ENCODE measurements at places on chromosomes 16 and 17.

GRCh38 chr17:835263-835662 is 53.1 kb downstream of the MRM3 start:
- DNase-seq = no peak

DNA sequence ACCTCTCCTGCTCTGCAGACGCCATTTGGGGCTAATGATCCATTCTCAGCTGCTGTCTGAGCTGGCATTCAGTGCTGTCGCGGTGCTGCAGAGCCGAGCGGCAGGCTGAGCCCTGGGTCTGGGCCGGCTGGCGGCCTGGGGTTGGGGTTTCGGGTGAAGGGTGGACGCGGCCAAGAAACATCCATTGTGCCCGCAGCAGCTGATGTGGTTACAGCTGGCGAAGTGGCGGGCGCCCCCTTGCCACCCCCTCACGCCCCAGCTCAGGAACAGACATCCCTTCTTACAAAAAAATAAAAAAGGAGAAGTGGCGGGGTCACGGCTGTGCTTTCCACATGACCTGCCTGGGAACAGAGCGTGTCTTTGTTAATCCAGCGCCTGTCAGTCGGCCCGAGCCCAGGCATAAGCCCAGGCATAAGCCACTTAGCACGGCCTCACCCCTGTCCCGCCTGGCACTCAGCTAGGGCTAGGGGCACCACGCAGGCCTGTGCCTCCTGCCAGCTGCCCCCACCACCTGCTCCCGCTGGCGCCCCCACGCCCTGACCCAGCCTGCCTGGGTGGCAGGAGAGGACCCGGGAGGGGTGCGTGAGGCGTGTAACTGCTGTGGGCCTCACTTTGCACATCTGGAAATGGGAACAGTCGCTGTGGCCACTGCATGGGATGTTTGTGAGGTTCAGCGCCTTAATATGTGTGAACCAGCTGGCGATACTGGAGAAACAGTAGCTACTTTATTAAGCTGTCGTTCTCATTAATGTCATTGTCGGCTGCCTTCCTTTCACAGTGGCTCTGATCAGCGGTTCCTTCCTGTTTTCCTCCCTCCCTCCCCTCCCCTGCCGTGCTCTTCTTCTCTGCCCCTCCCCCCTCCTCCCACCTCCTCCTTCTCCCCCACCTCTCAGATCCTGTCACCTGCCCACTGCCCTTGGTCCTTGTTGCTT is 197.7 kb upstream of the CIBAR2 start:
- DNase-seq = no peak

- peak; percentile 20 for DNase-seq
Observed at GRCh38 chr17:68431661-68432071, 25.6 kb downstream of the WIPI1 start.

DNA sequence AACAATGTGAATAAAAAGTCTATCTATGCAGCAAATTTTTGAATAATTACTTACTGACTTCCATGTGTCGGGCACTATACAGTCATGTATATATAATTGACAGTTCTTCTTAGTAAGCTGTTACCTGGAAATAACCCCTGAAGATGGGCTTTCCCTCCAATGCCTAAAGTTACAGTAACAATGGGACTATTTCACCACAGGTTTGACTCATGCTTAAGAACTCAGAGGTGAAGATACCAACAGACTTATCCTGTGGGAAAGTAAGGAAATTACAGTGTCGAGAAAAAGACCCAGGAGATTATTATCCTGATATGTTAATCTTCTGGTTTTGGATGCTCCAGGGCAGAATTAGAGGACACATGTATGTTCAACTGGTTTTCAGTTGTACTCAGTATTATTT is 601.5 kb upstream of the SOX9 start:
- DNase-seq = no peak

DNA sequence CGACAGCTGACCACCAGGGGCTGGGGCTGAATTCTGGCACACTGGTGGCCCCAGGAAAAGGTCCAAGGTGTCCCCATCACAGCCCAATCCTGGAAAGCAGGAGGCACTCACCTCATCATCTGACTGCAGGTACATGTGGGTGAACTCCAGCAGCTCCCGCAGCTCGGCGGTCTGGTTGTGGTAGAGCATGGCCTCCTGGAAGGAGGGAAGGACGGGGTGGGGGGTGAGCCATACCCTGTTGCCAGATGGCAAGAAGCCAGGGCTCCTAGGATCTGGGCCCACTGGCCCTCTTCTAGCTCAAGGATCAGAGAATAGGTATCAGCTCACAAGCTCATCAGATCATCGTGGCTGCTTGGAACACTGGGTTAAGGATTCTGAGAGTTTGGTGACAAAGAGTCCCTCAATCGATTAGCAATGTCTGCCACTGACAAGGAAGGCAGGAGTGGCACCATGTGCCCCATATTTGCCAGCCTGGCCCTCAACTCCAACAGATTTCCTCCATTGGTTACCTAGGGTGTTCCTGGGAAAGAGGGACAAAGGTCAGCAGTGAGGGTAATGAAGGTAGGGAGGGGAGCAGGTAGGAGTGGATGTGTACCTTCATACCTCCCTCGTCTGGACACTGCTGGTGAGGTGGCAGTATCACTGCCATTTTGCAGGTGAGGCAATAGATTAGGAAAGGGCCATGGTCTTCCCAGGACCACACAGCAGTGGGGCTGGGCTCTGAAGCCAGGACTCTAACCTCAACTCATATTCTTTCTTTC is 4.9 kb downstream of the P3H4 start:
- DNase-seq = no peak

- no peak for DNase-seq
Observed at GRCh38 chr17:77530591-77530990, 389.8 kb downstream of the SEC14L1 start.

- no peak for DNase-seq
Observed at GRCh38 chr16:78628461-78629045, 529.1 kb downstream of the WWOX start.

DNA sequence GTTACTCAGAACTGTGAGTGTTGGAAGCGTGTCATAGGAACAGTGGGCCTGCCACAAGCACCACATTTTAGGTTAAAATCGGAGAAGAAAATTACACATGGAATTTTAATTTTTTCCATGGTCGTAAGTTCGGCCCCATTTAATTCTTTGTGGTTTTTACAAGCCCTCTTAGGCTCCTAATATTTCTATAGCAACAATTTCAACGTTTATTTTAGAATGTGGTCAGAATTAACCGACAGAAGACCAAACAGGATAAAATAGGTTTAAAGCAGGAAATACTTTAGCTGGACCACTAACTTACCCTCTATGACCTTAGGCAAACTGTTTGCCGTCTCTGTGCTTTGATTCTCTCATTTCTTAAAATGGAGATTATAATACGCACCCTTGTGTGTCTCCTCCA is 69.9 kb downstream of the FTO start:
- DNase-seq = no peak

DNA sequence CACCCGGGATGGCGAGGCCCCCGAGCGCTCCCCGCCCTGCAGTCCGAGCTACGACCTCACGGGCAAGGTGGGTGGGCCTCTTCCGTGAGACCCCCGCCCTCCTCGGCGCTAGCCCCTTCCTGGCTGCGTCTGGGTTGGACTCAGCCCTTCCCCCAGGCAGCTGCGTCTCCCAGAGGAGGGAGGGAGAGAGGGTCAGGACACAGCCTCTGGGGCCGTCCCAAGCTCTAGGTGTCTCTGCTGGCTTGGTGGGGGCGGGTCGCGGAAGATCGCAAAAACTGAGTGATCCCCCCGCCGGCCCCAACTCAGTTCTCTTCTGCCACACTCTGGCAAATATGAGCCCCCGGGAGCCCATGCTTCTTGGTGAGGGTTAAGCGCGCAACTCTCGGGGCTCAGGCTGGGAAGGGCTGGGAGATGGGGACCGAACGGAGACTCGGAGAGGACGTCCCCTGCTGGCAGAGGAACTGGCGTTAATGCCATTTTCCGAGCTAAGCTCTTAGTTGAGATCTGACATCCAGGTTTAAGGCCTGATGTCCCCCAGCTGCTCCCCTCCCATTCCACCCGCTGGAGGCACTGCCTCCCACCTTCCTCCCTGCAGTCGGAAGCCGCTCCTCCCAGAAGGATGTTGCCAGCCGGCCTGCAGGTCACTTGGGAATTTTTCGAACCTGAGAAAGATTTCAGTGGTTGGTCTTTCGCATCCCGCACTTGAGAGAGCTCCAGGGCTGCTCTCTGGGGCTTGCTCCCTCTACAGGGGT is 419 bp downstream of the RAB37 start:
- no peak for DNase-seq

GRCh38 chr17:17645961-17646360 is 35.3 kb upstream of the RAI1 start:
- DNase-seq = no peak

GRCh38 chr16:58299757-58300349 is 5.0 kb upstream of the PRSS54 start:
- DNase-seq = no peak

DNA sequence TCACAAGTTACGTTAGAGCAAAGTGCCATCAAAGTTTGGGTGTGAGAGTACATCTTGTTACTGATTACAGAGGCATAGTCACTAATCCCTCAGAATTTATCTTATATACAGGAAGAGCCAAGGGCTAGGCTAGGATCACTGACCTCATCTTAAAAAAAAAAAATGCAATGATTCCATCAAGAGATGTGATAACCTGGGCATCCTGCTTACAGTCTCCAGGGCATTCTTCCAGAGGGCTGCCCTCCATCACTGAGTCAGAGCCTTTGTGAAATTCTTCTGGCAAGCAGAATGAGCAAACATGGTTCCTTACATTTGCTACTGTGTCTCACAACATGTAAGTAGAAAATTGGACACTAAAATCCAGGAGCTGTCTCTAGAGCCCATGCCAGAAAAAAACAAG is 410.6 kb downstream of the ZFHX3 start:
- DNase-seq = no peak

DNA sequence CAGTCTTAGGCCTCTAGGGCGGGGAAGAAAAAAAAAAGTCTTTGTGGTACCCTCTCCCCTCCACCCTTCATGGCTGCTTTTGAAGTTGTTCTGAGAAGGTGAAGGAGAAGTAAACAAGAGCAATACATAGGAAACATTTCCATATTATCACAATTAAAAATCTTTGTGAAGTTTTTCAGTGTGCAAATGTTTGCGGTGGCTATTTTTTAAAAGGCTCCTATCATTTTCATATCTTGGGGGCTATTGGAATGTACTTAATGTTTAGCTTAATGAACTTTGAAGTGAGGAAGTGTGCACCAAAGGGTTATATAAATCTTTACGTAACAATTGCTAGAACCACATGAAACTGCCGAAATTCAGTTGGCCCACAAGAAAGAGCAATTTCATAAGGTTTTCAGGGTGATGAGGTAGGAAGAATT is 7.6 kb downstream of the NOL11 start:
- DNase-seq = no peak

- DNase-seq = no peak
Observed at GRCh38 chr16:16071631-16072244, 122.3 kb downstream of the ABCC1 start.

GRCh38 chr17:4734857-4735475 is 3.7 kb downstream of the MED11 start:
- DNase-seq = no peak

- no peak for DNase-seq
Observed at GRCh38 chr17:29156781-29157180, 23.4 kb downstream of the MYO18A start.

DNA sequence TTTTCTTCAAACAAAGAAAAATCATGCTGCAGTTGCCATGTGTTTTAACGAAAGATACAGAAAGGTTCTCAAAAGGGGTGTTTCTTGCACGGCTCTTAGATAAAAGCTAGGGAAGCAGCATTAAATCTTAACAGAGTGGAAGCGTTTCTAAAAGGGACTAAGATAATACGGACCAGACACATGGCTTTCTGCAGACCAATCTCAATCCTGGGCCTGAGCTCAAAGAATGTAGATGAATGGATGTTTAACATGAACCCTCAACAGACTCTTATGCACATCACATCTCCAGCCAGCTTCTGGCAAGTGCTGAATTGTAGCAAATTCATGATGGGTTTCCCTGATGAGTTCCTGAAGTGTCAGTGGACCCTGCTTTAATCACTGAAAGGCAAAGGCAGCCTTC is 80.2 kb upstream of the COX10 start:
- no peak for DNase-seq

- peak; percentile 43 for DNase-seq
Observed at GRCh38 chr17:1179818-1180742, at the start of gene ABR. TSS of gene ABR (minus strand) at chr17:1179981. CDS start at chr17:1179727, 254 bp downstream.

GRCh38 chr17:5800646-5801045 is 216.3 kb upstream of the NLRP1 start:
- no peak for DNase-seq

GRCh38 chr17:55496094-55496881 is 15.0 kb downstream of the SMIM36 start:
- DNase-seq = no peak

GRCh38 chr16:10708969-10709368 is 14.2 kb upstream of the TEKT5 start:
- no peak for DNase-seq

DNA sequence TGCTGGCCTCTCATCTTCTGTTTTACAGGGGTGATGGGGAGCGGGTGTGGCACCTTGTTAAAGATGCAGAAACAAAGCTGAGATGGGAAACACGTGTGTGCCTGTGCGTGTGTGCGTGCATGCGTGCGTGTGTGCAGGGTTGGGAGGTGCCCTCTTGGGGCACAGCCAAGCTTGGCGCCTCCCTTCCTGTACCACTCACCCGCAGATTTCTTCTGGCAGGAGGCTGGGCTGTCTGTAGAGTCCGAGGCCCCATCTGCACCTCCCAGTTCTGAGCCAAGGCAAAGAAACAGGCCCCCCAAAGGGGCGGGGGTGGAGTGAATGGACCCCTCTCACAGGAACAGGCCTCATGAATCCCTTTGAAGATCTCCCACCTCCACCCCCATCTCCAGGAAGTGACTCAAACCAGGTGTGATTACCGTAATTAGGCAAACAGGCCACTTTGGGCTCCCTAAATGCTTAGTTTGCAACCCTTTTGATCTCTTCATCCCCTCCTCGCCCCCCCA is 20.9 kb downstream of the TNS4 start:
- peak; percentile 87 for DNase-seq

DNA sequence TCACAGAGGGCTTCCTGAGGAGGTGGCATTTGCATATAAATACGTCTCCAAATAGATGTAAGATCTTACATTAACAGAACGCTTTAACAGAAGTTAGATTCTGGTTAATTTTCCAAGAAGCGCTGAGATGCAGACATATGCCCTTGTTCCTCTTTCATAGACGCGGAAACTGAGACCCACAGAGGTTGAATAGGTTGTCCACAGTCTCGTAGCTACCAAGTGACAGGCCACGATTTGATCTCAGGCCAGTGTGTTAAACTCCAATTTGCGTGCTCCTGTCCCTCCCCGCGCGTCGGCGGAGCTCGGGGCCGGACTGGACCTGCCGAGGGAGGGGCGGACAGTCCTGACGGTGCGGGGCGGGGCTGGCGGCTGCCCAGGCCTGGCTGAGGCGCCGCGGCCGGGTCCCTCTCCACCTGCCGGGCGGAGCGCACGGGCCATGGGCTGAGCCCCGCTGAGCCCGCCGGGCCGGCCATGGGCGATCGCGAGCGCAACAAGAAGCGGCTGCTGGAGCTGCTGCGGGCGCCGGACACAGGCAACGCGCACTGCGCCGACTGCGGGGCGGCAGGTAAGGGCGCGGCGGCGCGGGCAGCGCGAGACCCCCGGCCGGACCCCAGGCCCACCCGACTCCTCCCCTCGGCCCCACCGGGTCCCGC is at the start of gene ADAP2:
Gene ADAP2, plus strand, starts transcription at position 402 of the 653 bp plus-strand sequence. Its CDS starts 70 bp downstream, at position 472.
- no peak for DNase-seq
